ENCODE measurements at places on chromosomes 7 and 10.
A peak's percentile ranks its signal among the peaks of the same experiment; 100 is the strongest.

- no peak for DNase-seq
These were observed 49.3 kb downstream of the CALML3 start for GRCh38 chr10:5573968-5574641.

- DNase-seq, result no peak
These were observed 321.2 kb downstream of the PTPRN2 start for GRCh38 chr7:158266426-158266816.

DNA sequence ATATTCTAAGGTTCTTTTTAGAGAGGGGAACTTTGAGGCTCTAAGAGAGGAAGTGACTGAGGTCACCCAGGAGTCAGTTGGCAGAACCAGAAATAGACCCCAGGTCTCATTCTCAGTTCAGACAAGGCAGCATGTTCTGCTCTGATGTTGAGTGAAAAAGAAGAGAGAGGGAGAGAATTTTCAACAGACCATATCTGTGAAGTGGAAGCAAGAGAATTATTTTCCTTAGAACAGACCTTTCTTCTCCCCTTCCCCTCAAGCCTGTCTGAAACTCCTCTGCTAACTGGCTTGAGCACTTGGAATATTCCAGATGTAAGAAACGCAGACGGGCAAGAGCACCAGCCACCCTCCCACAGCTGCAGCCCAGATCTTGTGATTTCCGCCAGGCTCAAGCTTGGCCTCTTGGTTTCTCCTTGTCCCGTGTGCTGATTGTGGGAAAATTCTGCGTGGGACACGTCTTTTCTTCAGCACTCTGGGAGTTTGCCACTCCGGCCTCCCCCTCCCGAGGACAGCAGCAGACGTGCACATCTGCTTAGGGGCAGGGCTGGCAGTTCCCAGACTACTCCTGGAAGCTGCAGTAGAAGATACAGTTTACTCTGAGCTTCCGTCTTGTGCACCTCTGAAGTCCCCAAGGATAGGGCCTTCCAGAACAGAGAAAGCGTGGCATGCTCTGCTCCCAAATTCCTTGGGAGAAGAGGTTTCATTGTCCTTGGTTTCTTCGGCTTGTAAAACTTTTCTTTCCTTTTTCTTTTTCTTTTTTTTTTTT lies 22.7 kb upstream of the IKZF1 start:
- DNase-seq, result no peak

DNA sequence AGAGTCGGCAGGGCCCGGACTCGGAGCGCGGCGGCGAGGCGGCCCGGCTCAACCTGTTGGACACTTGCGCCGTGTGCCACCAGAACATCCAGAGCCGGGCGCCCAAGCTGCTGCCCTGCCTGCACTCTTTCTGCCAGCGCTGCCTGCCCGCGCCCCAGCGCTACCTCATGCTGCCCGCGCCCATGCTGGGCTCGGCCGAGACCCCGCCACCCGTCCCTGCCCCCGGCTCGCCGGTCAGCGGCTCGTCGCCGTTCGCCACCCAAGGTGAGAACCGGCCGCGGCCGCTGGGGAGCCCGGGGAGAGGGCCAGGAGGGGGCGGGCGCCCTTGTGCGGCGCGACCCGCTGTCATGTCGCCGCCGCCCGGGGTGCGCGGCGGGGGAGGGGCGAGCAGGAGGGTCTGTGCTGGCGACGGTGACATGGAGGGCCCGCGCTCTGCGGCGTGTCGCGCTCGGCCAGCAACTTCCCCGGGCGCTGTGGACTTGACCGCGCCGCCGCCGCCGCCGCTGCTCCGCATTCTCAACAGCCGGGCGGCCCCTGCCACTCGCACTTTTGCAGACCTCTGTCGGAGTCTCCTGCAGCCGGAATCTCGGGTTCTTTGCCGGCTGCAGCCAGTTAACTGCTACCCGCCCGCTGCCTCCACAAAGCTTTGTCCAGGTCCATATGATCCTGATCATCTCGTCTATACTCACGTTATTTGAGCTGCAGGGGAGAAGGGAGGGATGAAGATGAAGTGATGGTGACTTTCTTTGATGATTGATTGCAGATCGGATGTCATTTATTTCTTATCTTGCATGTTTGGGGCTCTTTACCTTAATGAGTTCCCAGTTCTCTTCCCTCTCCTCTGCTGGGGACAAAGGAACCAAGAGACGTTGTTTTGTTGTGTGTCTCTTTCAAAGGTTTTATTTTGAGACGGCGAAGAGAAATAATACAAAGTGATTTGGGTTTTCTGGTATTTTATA lies 869 bp downstream of the TRIM24 start:
- peak; percentile 28 for DNase-seq

DNA sequence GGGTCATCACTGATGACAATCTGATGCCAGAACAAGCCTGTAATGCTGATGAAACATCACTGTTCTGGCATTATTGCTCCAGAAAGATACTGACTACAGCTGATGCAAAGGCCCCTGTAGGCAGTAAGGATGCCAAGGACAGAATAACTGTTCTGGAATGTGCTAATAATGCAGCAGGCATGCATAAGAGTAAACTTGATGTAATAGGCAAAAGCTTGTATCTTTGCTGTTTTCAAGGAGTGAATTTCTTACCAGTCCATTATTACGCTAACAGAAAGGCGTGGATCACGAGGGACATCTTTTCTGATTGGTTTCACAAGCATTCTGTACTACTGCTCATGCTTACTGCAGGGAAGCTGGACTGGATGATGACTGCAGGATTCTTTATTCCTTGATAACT lies 18.7 kb downstream of the LCOR start:
- DNase-seq, result no peak

DNA sequence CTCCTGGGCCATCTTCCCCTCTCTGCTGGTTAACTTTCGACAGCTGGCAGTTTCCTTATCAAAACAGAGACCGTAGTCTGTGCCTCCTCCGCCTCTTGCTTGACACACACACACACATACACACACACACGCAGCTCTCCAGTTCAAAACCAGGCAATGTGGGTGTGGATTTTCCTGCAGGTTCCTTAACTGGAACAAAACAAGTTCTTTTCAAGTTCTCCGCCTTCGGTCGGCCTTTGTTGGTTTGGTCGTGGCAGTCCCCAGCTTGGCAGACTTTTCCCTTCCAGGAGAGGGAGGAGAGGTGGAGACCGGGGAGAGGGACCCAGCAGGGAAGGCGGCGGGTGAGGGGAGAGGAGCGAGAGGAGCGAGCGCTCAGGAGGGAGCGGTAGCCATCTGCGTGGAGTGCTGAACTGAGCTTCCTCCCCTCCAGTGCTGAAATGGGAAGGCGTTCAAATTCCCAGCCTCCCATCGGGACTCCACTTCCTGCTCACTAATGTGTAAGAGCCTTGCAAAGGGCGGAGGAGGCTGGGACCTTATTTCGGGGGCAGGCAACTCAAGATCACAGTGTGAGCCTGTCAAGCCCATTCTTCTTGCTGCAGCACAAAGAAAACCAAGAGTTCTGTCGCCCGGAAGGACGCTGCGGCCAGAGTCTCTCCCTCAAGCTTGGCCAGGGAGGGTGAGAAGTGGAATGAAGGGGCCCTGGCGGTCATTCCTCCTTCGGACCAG lies 120.6 kb downstream of the PRPF18 start:
- DNase-seq, result peak; percentile 19

- no peak for DNase-seq
These were observed 159.9 kb upstream of the SLC25A13 start for GRCh38 chr7:96481796-96482195.

GRCh38 chr10:48253970-48254657 lies 20.4 kb downstream of the FRMPD2 start:
- no peak for DNase-seq

GRCh38 chr10:132650611-132651250 lies 113.1 kb downstream of the INPP5A start:
- DNase-seq, result no peak

DNA sequence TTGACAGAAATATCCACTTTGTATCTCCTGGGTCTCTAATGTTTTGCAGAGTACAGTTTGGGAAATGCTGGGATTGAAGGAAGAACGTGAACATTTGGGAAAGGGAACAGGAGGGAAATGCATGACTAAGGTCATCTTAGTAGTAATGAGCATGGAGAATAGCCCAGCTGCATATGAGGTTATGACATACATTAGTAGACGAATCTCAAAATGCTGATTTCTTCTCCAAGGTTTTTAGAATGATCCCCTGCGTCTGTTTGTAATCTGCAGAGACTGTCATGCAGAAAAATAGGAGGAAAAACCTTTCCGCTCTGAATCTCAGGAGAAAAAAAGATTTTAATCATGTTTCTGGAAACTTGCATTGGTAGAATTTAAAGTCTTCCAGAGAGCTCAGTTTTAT lies 133.6 kb downstream of the PPP1R9A start:
- DNase-seq, result no peak

- DNase-seq, result no peak
These were observed 93.5 kb downstream of the SND1 start for GRCh38 chr7:127745445-127745844.

DNA sequence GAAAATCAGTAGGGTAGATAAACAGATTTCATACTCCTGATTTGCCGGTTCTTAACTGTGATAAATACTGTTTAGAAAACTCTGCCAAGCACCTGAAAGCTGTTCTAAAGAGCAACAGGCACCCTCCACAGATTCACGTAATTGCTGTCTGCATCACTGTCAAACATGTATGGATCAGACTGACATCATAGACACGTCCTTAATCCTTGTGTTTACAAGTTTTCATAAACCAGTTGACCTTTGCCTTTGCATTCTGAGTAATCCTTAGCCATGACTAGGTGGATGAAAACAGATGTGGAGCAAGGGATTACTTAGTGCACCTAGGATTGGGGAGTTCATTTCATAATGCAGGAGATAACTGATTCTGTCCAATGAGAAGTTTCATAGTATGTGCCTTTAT lies 41.6 kb downstream of the SLC39A12 start:
- DNase-seq, result no peak

DNA sequence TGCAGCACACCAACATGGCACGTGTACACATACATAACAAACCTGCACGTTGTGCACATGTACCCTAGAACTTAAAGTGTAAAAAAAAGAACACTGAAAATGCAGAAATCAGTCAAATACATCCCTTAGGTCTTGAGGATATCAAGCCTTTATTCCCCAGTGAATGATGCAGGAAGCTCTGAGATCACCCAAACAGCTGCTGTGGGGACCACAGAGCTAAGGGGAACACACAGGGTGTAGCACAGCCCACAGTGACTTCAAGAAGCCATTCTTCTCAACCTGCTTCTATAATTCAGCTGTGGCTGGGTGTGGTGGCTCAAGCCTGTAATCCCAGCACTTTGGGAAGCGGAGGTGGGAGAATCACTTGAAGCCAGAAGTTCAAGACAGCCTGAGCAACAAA lies 314.9 kb downstream of the CALN1 start:
- no peak for DNase-seq

GRCh38 chr7:158672975-158673374 lies 31.6 kb downstream of the NCAPG2 start:
- DNase-seq, result no peak

DNA sequence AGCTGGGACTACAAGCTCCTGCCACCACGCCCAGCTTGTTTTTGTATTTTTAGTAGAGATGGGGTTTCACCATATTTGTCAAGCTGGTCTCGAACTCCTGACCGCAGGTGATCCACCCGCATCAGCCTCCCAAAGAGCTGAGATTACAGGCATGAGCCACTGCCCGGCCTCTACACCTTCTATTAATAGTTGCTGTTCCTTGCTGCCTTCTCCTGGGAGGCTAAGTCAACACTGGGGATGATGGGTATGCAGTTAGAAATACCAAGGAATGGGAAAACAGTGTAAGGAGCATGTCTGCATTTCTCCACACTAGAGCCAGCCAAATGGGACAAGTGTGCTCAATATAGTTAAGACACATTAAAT lies 97.3 kb upstream of the PDLIM1 start:
- no peak for DNase-seq

DNA sequence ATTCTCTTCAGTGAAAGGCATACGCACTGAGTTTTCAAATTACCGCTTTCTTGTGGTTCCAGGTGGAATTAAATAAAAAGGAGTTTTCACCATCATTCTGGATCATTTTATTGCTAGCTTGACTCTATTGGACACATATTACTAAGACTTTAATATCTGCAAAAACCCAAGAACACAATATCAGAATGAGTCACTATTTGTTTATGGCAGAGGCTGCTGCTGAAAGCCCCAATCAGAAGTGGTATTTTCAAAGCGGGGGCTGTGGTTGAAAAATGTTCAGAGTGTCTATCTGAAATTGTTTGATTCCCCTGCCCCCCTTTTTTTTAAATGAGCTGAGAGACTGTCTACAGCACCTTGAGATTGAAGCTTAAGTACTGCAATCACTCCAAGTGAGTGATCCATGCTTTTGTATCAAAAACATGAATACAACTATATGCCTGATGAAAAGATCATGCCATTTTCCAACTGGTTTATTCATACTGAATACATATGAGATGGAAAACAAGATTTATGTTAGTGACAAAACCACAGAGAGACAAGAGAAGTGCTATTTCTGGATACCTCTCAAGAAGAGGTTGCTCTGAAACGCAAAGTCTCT lies 376.4 kb downstream of the HTR7 start:
- DNase-seq, result no peak

- DNase-seq, result no peak
These were observed 40.3 kb upstream of the SH2D4B start for GRCh38 chr10:80497187-80498077.

DNA sequence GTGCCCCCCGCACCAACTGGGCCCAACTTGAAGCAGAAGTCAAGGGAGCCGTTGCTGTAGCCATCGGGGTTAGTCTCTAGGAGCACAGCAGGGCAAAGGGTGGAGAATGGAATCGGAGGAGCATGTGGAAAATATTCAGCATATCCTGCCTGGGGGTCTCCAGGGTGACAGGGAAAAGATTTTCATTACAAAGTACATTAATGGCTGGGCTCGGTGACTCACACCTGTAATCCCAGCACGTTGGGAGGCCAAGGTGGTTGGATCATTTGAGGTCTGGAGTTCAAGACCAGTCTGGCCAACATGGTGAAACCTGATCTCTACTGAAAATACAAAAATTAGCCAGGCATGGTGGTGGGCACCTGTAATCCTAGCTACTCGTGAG lies 53.8 kb upstream of the ABLIM1 start:
- no peak for DNase-seq

DNA sequence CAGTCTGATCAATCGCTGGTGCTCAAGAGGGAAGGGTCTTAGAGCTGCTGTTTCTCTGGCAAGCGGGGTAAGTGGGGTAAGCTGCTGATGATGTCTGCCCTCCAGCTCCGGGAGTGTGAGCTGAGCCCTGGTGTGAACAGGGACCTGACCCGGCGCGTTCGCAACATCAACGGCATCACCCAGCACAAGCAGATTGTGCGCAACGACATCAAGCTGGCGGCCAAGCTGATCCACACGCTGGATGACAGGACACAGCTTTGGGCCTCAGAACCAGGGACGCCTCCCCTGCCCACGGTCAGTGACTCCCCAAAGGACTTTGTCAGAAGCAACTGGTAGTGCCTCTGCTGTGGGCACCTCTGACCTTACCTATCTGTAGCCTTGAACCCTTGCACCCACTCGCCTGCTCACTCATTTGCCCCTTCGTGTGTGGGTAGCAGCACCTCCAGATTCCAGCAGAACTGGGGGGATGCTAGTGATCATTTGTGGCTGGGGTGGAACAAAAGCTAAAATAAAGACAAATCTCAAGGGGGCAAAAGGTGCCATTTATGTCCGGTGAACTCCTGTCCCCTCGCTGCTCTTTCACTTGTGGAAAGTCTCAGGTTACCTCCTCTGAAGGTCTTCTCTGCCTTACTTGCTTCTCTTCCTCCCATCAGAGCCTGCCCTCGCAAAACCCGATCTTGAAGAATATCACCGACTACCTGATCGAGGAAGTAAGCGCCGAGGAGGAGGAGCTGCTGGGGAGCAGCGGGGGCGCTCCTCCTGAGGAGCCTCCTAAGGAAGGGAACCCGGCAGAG lies 3.2 kb downstream of the UFSP1 start:
- no peak for DNase-seq

All from hypothalamus (tissue), 51 donors.